ENCODE measurements at places on chromosomes 2 and 18.
A peak's percentile ranks its signal among the peaks of the same experiment; 100 is the strongest.

DNA sequence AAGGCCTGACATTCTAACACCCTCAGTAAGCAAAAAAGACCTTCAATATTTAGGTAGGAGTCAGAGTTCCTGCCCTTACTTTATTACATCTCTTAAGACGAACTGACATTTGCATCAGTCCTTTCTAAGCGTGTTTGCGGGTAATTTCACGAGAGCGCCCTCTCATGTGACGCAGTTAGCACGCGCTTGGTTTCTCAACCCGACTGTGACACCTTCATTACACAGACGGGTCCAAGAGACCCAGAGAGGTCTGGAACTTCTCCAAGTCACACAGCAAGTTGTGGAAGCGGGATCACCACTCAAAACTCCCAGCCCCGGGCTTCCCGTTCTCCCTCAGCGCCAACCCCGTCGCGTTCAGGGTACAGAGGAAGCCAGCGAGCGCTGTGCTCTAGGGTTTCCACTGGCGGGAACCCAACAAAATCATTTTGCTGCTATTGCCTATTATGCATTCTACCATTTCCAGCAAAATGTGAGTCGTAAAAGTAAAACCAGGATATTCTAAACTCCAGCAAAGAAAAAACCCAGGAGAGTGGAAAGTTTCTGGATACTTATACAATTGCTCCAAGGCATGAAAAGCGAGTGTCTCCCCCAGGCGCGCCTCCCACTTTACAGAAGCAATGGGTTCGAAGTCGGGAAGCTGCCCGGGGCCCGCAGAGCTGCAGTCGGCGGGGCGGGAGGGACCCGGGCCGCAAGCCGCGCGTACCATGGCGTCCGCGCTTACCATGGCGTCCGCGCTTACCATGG, 601 bp downstream of the ENOSF1 start:
- DNase-seq: peak; percentile 11

DNA sequence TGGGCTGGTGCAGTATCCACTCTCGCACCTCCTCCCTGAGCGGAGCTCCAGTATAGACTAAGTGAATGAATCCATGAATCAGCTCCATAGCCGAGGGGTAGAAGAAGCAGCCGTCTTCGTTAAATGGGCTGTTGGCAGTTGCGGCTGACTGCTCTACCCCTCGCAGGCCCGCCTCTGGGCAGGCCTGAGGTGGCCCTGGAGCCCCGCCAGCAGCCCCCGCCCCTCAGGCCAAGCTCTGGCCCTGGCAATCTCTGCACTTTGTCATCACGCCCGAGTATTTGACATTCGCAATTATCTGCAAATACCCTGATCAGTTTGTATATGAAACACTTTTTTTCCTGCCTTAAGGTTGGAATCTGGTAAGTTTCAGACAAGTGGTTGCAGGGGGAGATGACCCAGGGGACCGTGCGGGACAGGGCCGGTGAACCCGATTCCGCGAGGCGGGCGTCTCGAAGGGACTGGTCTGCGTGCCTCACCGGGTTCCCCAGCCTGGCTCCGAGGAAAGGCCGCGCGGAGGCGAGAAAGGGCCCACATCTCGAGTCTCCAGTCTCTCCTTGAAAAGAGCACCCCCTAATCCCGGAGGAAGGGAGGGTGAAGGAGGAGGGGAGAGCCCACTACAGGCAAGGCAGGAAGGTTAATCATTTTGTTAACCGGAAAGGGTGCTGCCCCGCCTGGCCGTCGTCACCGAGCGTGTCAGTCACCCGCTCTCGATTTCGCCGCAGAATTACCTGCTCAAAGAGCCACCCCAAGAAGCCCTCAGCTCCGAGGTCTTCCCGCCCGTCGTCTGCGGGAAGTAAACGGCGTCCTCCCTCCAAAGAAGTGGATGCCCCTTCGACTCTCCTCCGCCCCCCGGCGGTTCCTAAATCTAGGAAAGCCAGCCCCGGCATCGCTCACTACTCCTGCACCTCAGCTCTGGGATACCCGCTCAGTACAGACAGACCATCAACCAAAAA, 11.1 kb upstream of the SATB2 start:
- no peak for DNase-seq

GRCh38 chr2:69718338-69718965, 23.5 kb upstream of the ANXA4 start:
- no peak for DNase-seq

DNA sequence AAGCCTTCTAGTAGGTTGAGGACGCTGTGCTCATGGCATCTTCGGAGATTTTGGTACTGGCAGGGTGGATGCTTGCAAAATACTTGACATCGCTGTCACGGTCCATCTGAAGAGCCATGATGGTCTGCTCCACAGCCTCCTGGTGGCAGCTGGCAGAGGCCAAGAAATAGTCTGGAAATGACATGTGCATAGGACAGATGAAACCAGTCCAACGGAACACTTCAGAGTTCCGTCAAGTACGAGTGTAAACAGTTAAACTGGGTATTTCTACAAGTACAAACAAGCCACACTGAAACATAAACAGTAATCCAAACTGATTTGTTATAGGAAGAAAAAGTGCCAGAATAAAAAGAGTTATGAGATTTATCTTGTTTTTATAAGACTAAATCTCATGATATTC, 66.6 kb downstream of the PPP4R1 start:
- no peak for DNase-seq

DNA sequence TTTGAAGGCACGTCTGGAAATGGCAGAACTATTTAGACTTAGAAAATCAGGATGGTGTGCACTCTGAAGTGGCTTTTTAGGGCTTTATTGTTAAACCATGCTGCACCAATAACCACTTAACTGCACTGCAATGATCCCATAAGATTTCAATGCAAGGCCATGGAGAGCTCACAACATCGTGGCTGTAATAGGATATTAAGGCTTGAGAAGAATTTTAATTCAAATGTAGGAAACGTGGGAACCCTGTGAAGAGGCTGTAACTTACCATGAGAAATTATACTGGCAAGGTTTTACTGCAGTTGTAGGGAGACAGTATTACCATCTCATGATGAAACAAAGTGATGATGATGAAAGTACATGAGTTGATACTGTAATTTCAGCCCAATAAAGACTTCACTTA, 242.5 kb downstream of the AFF3 start:
- DNase-seq: no peak

GRCh38 chr2:98412751-98413458, 31.8 kb upstream of the INPP4A start:
- no peak for DNase-seq

DNA sequence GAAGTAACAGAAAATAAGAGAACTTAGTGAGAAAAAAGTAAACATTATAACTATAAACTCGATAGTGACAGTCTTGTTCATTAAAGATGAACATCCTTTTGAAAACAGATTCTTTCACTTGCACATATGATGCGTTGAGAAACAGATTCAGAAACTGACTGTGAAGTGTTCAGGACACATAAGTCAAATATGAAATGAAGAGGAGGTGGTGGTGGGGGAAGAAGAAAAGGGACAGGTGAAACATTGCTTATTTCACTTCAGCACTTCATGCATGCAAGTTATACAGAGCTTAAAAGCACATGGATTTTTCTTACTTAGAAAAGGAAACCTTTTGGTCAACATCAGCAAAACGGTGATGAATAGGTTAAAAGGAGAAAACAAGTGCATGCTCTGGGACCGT, 42.5 kb downstream of the STAT4 start:
- DNase-seq: no peak

DNA sequence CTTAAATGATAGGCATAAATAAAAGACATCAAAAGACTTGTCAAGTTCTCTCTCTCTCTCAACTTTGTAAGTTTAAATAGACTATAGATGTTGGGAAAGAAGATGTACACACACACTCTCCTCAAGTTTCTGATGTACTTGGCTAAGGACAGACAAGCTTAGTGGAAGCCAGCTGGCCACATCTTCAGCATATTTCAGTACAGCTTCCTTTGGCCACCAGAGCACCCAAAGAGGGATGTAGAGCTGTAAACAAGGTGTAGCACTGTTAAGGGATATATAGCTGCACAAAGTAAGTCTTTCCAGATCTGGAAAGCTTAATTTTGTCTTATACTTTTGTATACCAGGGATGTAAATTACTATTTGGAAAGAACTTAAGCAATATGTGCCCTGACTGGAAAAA, 64.3 kb upstream of the MSTN start:
- DNase-seq: no peak

GRCh38 chr2:63654959-63655358, 66.2 kb downstream of the MDH1 start:
- DNase-seq: no peak
